ENCODE measurements at places on chromosomes 4 and X. TPM values are rescaled to one million over a fixed set of nuclear protein-coding genes. Genes with fewer than 3 reads are reported as not detected.

Gene MAGEA12
- total RNA-seq: 60.6 TPM

- DNase-seq: no peak
Observed at GRCh38 chr4:128716338-128716737, 93.2 kb upstream of the JADE1 start.

DNA sequence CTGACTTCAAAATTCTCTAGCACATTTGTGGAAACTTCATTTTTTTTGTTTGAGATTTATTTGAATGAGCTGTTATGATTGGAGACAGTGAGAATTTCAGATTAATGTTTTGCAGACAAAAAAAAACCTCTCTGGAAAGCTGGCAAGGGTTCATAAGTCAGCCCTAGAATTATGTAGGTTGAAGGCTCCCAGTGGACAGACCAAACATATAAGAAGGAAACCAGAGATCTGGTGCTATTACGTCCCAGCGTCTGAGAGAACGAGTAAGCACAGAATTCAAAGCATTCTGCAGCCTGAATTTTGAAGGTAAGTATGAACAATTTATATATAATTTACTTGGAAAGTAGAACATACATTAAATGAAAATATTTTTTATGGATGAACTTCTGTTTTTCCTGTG lies at the start of gene AGTR2:
AGTR2 (plus strand) TSS at position 234 of the 400 bp plus-strand sequence. CDS start 1,537 bp downstream, outside the sequence.
- DNase-seq: no peak

GRCh38 chr4:31678356-31678755 lies 958.2 kb downstream of the PCDH7 start:
- DNase-seq: no peak
